Left lung (tissue), 14 donors: ENCODE measurements at places on chromosomes 11 and 22. TPM values are rescaled to one million over a fixed set of nuclear protein-coding genes. Genes with fewer than 3 reads are reported as not detected.

Gene CST6
- 46.5 TPM for total RNA-seq

- no peak overlapping the region for H3K27ac ChIP-seq
- no peak for DNase-seq
- no peaks in the 10 kb centered on the region for H3K27me3 ChIP-seq
- H3K4me3 ChIP-seq: no peak overlapping the region
Observed at GRCh38 chr11:110148775-110149744, 55.9 kb downstream of the ZC3H12C start.

Gene CNGA4
- not detected for total RNA-seq

DNA sequence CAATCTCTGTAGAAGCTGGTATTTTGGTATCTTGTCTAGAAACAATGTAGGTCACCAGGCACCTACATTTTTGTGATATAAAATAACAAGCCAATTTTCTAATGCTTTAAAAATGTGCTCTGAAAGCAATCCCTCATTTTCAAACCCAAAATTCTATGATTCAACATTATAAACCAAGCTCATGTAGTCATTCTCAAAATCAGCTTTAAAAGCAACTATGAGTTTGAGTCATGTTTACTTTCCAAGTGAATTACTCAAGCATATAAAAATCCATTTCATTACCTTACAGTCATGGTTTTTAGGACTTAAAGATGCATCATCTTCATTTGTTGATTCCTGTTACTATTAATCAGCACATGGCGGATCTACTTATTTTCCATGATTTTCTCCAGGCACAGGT, 216.4 kb downstream of the GRM5 start:
- no peak for DNase-seq
- no peak overlapping the region for H3K27ac ChIP-seq
- H3K27me3 ChIP-seq: no peaks in the 10 kb centered on the region

Gene OR6A2
- total RNA-seq: 0.18 TPM

GRCh38 chr11:2097356-2097997, 41.7 kb downstream of the IGF2 start:
- H3K27me3 ChIP-seq: no peaks in the 10 kb centered on the region
- no peak overlapping the region for H3K27ac ChIP-seq
- H3K4me3 ChIP-seq: no peak overlapping the region
- H3K4me1 ChIP-seq: peaks cover 11% of the 10 kb centered on the region
- H3K36me3 ChIP-seq: no peaks in the 10 kb centered on the region
- peak; percentile 80 for DNase-seq

DNA sequence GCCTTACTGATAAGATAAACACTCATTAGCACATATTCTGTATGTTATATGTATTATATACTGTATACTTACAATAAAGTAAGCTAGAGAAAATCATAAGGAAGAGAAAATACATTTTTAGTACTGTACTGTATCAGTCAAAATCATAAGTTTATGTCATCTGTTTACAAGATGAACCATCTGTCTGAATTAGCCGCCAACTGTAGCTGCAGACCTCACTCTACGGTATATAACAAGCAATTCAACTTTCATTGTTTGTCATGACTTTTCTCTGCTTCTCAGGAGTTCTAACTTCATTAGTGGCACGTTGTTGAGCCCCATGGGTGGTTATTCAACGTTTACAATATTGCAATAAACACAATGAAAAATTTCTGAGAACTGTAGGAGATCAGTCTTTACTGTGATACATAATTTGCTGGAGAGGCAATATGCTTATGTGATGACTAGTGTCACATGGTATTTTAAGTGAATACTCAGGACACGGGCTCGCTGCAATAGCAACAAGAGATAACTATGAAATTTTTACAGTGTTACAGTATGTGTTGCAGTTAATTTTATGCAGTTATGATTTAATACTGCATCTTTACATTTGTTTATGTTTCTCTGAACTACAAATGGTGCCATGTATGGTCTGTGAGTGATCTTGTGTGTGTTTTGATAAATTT, 132.2 kb upstream of the CTSC start:
- no peaks in the 10 kb centered on the region for H3K27me3 ChIP-seq
- no peak overlapping the region for H3K4me3 ChIP-seq
- H3K27ac ChIP-seq: no peak overlapping the region
- H3K4me1 ChIP-seq: no peaks in the 10 kb centered on the region

- H3K4me3 ChIP-seq: peak overlapping the region; percentile 78
- H3K27me3 ChIP-seq: no peaks in the 10 kb centered on the region
- no peaks in the 10 kb centered on the region for H3K36me3 ChIP-seq
- peak overlapping the region; percentile 85 for H3K27ac ChIP-seq
- H3K4me1 ChIP-seq: peaks cover 47% of the 10 kb centered on the region
Observed at GRCh38 chr22:21866833-21867527, 465 bp downstream of the MAPK1 start.

- H3K4me1 ChIP-seq: no peaks in the 10 kb centered on the region
- no peaks in the 10 kb centered on the region for H3K27me3 ChIP-seq
- DNase-seq: no peak
Observed at GRCh38 chr22:48177631-48178030, 1415.2 kb downstream of the TBC1D22A start.

DNA sequence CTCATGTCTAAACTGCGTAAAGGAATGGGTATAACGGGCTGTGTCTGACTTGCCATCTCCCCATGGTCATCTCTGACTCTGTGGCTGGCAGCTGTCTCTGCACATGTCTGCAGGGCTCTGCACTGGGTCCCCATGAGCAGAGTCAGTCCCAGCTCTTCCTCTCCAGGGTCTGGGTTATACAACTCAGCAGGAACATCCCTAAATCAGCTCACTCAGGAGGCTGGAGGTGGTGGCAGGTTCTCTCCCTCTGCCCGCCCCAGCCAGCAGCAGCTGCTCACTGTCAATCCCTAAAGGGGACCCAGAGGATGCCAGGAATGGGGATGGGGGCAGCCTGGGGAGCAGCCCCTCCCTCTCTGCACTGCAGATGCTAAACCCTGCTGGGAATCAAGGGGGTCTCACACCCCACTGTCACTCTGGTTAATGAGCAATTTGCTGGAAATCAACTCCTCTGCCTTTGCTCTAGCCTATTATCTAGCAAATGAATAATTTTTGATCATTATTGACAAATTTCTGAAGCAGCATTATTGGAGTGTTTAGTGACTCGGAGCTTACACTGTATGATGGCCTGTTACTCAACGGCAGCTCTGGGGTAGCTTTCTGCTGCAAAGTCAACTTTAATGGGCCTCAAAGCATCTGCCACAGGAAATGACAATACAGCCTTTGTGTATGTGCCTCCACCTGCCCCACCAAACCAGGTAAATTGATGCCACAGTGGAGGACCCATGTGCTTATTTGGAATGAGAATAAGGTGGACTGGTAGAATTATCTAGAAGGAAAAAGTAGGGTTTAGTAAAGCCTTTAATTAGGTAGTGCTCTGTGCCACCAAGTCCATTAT, 55.7 kb upstream of the SHANK2 start:
- H3K36me3 ChIP-seq: no peaks in the 10 kb centered on the region
- no peaks in the 10 kb centered on the region for H3K27me3 ChIP-seq
- no peak overlapping the region for H3K27ac ChIP-seq

Gene ZNF280A
- not detected for total RNA-seq

Gene THY1
- total RNA-seq: 46.6 TPM

- no peaks in the 10 kb centered on the region for H3K4me1 ChIP-seq
- H3K27ac ChIP-seq: no peak overlapping the region
- H3K4me3 ChIP-seq: no peak overlapping the region
- no peaks in the 10 kb centered on the region for H3K36me3 ChIP-seq
- no peaks in the 10 kb centered on the region for H3K27me3 ChIP-seq
Observed at GRCh38 chr22:41264408-41264941, 21.5 kb downstream of the RANGAP1 start.

- no peaks in the 10 kb centered on the region for H3K27me3 ChIP-seq
- H3K36me3 ChIP-seq: peaks cover 33% of the 10 kb centered on the region
- DNase-seq: no peak
- H3K4me3 ChIP-seq: no peak overlapping the region
- H3K4me1 ChIP-seq: peaks cover 36% of the 10 kb centered on the region
- H3K27ac ChIP-seq: no peak overlapping the region
Observed at GRCh38 chr22:41442240-41442792, 4.3 kb downstream of the TOB2 start.

DNA sequence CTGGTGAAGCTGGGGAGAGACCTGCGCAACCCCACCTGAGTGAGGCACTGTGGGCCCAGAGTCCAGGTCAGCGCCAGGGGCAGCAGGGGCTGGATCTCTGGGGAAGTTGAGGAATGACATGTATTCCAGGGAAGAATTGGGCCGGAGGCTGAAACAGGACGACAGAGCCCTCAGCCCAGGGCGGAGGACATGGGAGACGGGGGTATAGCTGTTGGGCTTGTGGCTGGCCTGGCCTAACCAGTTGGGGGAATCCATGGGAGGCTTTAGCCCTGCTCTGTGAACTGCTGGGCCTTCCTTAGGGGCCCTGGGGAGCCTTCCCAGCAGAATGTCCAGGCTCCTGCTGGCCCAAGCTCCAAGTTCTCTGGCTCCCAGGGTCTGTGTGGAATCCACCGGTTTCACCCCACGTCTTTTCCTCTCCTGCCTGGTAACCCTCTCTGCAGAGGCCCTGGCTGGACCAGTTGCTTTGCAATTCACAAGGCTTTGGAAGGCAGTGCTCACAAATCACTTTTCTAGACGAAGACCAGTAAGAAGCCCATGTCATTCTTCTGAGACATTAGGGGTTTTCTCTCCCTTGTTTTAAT, 50.4 kb upstream of the KCNQ1OT1 start:
- H3K27ac ChIP-seq: no peak overlapping the region
- H3K4me3 ChIP-seq: no peak overlapping the region
- no peaks in the 10 kb centered on the region for H3K36me3 ChIP-seq
- no peaks in the 10 kb centered on the region for H3K4me1 ChIP-seq

Gene CREBZF
- total RNA-seq: 30.2 TPM

GRCh38 chr22:42062506-42063170, 8.0 kb downstream of the NAGA start:
- H3K27ac ChIP-seq: no peak overlapping the region
- H3K36me3 ChIP-seq: peaks cover 94% of the 10 kb centered on the region
- no peaks in the 10 kb centered on the region for H3K27me3 ChIP-seq
- H3K4me1 ChIP-seq: no peaks in the 10 kb centered on the region
- no peak for DNase-seq

Gene TYR
- not detected for total RNA-seq

DNA sequence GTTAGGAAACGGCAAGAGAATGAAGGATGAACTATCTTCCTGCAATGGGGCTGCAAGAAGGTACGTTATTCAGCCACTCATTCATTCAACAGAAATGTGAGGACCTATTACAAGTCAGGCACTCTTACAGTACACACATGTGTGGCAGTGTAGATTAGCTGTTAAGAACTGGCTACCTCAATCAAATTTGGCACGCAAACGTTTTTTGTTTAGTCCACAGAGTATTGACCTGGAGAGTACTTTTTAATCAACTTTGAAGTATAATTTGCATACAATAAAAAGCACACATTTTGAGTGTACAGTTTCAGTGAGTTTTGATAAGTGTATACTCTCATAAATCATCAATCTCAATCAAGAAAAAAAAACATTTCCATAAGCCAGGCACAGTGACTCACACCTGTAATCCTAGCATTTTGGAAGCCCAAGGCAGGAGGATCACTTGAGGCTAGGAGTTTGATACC, 24.2 kb downstream of the MRTFA start:
- DNase-seq: no peak
- no peaks in the 10 kb centered on the region for H3K36me3 ChIP-seq
- H3K4me1 ChIP-seq: peaks cover 12% of the 10 kb centered on the region
- no peak overlapping the region for H3K27ac ChIP-seq
- no peaks in the 10 kb centered on the region for H3K27me3 ChIP-seq

Gene UBQLNL
- total RNA-seq: 0.67 TPM

DNA sequence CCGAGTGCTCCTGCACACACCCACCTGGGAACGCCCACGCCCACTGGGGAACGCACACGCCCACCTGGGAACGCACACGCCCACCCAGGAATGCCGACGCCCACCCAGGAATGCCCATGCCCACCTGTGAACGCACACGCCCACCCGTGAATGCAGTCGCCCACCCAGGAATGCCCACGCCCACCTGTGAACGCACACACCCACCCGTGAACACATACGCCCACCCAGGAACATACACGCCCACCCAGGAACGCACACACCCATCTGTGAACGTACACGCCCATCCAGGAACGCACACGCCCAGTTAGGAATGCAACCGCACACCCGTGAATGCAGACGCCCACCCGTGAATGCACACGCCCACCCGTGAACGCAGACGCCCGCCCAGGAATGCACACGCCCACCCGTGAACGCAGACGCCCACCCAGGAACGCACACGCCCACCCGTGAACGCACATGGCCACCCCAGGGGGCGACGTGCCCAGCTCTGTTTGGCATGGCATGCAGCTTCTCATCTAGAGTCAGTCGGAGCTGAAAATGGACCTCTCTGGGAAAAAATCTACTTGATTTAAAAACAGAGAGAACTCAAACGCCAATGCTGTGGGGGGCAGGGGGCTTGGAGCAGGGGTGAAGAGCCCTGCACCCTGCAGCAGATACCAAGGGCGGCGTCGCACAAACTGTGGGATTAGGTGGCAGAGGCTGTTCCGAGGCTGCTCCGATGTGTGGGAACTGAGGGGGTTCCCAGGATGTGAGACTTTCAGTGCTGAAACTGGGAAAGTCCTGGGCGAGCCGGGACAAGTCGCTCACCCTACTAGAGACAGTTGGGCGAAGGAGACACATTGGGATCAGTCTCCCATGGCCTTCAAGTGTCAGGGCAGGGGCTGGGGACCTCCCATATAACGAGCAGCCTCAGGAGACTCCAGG, 83.3 kb downstream of the MYEOV start:
- DNase-seq: no peak
- no peak overlapping the region for H3K27ac ChIP-seq
- no peaks in the 10 kb centered on the region for H3K4me1 ChIP-seq
- H3K27me3 ChIP-seq: no peaks in the 10 kb centered on the region
- H3K4me3 ChIP-seq: no peak overlapping the region
- no peaks in the 10 kb centered on the region for H3K36me3 ChIP-seq

- H3K4me1 ChIP-seq: peaks cover 14% of the 10 kb centered on the region
- no peak overlapping the region for H3K4me3 ChIP-seq
- DNase-seq: no peak
- no peaks in the 10 kb centered on the region for H3K36me3 ChIP-seq
- H3K27ac ChIP-seq: no peak overlapping the region
- no peaks in the 10 kb centered on the region for H3K27me3 ChIP-seq
Observed at GRCh38 chr11:120392793-120393192, 56.6 kb downstream of the ARHGEF12 start.

Gene TMPRSS5
- 0.23 TPM for total RNA-seq

GRCh38 chr11:134581966-134582769, 170.1 kb upstream of the B3GAT1 start:
- H3K4me3 ChIP-seq: no peak overlapping the region
- no peaks in the 10 kb centered on the region for H3K4me1 ChIP-seq
- H3K27ac ChIP-seq: no peak overlapping the region
- no peaks in the 10 kb centered on the region for H3K36me3 ChIP-seq
- H3K27me3 ChIP-seq: no peaks in the 10 kb centered on the region
- no peak for DNase-seq

Gene MPEG1
- 68.7 TPM for total RNA-seq

Gene MAPK8IP2
- 1.4 TPM for total RNA-seq

Gene STX3
- 66.7 TPM for total RNA-seq
